Progenitor cell of endocrine pancreas (in vitro differentiated cells): ENCODE measurements at places on chromosomes 2 and 18. TPM values are rescaled to one million over a fixed set of nuclear protein-coding genes. Genes with fewer than 3 reads are reported as not detected.

The EHBP1 gene
- 45.6 and 49.9 TPM in 2 replicates for total RNA-seq

The DTNB gene
- total RNA-seq, result 26.6 and 29.3 TPM in 2 replicates

The SNED1 gene
- total RNA-seq, result 2.2 and 2.5 TPM in 2 replicates

The IL1F10 gene
- not detected in 2 replicates for total RNA-seq

The CAPN14 gene
- 0.50 and 0.73 TPM in 2 replicates for total RNA-seq

The WNT10A gene
- not detected in 2 replicates for total RNA-seq

The IL36RN gene
- 0.13 TPM in 1 of 2 replicates, not detected in the other for total RNA-seq

The RASGRP3 gene
- total RNA-seq, result 0.49 TPM in 1 of 2 replicates, not detected in the other

The MCEE gene
- 14.4 and 15.2 TPM in 2 replicates for total RNA-seq

The MOCOS gene
- 2.0 and 3.0 TPM in 2 replicates for total RNA-seq

- DNase-seq, result no peak
Observed at GRCh38 chr2:176592216-176592615, 323.0 kb downstream of the MTX2 start.

DNA sequence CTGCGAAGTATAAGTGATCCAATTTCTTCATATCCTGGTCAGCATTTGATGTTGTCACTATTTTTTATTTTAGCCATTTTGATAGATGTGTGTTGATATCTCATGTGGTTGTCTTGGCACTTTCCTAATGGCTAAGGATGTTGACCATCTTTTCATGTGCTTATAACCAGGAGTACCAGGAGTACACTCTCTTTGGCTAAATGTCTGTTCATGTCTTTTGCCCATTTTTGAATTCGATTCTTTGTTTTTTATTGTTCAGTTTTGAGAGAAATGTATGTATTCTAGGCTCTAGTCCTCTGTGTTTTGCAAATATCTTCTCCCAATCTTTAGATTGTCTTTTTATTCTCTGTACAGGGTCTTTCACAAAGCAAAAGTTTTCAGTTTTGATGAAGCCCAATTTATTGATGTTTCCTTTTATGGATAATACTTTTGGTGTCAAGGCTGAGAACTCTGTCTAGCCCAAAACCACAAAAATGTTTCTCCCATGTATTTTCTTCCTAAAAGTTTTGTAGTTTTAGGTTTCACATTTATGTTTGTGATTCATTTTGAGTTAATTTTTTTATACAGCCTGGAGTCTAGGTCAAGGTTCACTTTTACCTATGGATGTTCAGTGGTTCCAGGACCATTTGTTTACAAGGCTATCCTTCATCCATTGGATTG, 65.4 kb downstream of the SDC1 start:
- DNase-seq, result no peak

GRCh38 chr18:45379903-45380302, 235.4 kb upstream of the SLC14A2 start:
- DNase-seq, result no peak

DNA sequence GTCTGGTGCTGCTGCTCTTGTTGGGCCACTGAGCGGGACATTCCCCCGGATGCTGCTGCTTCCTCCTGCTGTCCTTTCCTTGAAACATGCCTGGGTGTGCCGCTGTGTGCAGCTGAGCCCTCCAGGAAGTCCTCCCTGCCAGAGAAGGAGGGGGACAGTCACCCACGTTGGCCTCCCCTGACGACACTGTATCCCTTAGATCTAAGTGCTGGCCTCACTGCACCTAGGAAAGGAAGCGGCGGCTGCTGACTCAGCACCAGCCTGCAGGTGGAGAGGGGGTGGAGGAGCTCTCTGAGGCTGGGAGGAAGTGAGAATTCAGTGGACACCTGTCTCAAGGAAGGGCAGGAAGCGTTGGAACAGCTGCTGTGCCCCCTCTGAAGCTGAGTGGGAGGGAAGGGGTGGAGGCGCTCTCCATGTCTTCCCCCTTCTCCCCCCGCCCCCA, 239.8 kb downstream of the HAUS1 start:
- DNase-seq, result no peak

- no peak for DNase-seq
Observed at GRCh38 chr2:105737980-105738657, 6.6 kb upstream of the NCK2 start.

DNA sequence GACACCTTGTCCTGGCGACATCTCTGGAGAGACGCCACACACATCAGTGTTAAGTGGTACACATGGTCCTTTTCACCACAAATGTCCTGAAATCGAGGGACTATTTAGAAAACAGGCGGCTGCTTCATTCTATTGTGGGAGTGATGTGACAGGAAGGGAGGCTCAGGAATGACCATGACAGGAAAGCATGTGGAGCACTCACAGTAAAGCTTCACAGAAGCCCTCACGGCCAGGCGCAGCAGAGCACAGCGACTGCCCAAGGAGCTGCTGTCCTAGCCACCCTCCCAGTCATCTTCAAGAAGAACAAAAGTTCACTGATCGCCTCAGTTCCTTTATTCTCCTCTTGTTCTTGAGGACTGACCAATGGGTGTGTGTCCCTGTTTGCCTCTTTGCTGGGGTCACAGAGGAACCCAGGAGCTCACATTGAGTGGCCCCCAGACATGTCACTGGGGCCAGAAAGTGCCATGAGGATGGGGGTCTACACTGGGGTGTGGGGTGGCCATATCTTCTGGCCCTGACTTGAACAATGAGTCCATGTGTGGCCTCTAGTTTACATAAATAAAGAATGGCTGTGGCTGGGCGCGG, 84.6 kb upstream of the RANBP2 start:
- no peak for DNase-seq

- DNase-seq, result no peak
Observed at GRCh38 chr2:203126996-203127395, 111.8 kb upstream of the CYP20A1 start.

DNA sequence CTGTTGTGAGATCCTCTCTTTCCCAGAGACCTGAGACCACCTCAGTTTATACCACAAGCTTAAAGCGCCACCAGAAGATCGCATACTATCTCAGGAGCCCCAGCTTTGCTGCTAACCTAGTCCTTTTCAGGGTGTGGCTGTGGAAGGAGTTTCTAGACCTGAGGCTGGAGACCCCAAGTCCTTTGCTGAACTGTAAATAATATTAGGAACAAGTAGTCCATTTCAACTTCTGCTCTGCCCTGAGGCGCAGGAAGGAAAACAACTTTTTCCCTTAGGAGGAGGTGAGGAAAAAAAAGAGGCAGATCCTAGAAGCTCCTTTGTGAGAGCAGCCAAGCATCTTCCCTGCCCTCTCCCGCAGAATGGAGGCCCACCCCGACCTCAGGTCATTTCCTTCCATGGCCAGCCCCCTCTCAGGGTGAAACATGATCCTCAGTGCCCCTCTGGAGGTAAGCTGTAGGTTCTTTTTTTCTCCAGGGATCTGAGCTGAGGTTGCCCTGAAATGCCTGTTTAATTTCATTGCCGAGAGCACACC, 122.8 kb upstream of the LGALSL start:
- DNase-seq, result peak; percentile 15

DNA sequence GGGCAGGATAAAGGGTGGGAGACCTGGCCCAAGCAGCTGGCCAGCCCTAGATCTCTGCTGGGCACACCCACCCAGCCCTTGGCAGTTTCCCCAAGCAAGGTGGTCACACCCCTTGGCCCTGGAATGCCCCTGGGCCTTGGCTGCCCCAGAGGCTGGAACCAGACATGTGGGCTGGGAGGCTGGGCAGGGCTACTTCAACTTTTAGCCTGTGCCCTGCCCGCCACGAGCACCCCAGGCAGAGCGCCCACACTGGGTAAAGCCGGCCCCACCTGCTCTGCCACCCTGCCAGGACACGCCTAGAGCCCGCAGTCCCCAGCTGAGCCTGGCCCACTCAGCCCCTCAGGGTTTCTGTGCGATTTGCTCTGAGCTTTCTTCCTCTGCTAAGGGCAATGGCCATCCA, 119.7 kb upstream of the SMAD2 start:
- no peak for DNase-seq

- no peak for DNase-seq
Observed at GRCh38 chr2:36137612-36138011, 218.0 kb upstream of the CRIM1 start.

DNA sequence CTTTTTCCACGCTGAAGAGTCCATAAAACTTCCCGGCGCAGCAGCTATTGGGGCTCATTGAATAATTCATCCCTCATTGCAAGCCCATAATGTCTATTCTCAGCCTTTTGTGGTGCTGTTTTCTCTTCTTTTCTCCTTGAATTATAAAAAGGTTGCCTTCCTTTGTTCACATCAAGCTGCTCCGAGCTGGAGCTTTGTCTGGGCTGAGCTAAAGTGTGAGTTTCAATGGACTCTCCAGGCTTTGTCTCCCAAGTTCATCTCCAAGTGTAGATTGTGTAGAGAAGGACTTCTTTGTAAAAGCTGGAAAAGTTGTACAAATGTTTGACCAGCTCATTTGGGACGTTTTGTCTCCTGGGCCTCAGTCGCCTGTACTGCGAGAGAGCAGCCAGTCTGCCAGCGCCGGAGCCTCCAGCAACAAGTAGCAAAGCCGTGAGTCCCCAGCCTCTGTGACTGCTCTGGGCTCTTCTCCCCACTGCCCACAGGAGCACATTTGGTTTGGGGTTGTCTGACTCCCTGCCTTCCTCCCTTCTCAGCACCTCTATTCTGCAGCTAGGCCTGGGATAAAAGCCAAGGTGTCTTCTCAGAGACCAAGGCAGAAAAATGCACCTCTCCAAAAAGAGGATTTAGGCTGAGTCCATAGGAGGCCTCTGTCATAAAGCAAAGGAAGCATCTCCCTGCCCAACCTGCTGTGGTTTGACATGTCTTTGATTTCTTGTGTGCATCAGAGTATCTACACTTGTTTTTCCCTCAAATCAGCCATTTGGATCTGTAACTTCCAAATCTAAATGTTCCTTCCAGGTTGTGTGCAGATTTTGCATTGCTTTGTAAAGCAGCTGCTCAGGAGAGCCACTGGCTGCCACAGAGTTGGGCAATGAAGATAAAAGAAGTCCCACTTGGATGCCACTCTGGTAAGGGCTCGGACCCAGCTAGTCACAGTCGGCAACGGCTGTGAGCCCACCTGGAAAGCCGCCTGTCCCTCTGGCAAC, 6.4 kb downstream of the PAX3 start:
- no peak for DNase-seq

DNA sequence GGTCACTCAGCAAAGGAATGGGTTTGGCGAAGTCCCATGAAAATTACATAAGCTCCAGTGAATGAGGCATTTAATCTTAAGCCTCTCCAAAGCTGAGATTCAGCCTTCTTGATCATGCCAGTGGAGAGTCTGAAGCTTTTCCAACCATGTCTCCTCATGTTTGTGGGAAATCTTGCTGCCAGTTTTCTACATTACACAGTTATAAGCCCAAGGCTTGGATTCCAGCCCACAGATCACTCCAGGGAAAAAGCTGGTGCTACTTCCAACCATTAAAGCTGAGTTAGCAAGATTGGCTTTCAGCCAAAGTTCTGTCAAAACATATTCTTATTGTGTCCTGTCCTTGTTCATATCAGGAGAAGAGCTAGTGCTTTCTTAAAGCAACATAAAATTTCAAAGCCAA, 293.8 kb downstream of the LRRTM4 start:
- DNase-seq, result no peak

- DNase-seq, result no peak
Observed at GRCh38 chr18:76455003-76455676, 39.9 kb downstream of the ZNF516 start.

GRCh38 chr2:158297120-158297519, 159.4 kb downstream of the CCDC148 start:
- DNase-seq, result no peak

GRCh38 chr2:101223814-101224231, 28.9 kb upstream of the CNOT11 start:
- no peak for DNase-seq

DNA sequence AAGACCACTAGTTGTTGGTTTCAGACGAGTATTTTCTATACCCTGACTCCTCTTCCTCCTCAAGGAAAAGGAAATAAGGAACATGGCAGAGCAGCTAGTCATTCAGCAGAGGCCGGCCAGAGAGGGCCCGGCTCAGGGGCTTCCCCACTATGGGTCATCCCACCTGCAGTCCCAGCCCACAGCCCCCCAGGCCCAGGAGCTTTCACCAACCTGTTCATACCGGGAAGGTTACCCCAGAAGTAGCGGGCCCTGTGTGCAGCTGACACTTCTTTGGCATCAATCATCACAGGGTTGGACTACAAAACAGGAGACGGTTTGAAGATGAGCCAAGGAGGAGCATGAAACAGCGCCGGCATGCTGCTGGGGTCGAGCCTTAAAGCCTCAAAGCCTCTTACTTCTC, 70.5 kb upstream of the POMC start:
- no peak for DNase-seq

- no peak for DNase-seq
Observed at GRCh38 chr2:144519597-144519933, 354 bp downstream of the ZEB2 start.

DNA sequence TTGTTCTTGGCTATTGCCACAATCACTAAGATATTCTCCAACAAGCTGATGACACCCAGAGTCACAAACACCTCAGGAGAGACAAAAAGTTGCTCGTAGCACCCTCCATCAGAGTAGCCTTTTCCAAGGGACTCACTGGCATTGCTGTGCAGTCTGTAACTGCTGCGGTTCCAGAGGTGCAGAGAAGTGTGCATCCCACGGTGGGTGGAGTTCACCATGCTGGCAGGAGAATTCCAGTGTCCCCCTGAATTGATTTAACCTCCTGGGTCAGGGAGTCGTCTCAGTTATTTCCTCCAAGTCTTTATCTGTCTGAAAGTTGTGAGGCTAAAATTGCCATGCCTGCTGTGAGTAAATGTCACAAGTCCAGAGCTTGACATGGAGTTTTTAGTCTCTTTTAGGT, 443 bp downstream of the MC4R start:
- no peak for DNase-seq

DNA sequence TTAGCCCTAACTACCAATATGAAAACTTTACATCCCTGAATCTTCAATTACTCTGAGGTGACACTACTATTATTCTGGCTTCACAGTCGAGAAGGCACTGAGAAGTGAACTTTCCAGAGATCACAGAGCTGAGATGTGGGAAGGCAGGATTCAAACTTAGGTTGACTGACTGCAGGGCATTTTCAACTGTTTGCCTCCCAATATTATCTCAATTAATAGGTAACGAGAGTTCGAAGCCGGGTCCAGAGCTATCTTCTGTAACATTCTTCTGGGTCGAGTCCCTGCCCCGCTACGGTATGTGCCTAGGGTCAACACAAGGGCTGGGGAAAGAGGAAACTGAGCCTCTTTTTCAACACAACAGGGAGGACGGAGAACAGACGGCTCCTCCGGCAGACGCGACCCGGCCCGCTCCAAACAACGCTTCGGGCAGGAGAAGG, 740 bp downstream of the CHMP3 start:
- DNase-seq, result no peak

GRCh38 chr18:77263466-77263763, 13.8 kb downstream of the GALR1 start:
- no peak for DNase-seq
